ENCODE measurements at places on chromosomes 7 and 10.

DNA sequence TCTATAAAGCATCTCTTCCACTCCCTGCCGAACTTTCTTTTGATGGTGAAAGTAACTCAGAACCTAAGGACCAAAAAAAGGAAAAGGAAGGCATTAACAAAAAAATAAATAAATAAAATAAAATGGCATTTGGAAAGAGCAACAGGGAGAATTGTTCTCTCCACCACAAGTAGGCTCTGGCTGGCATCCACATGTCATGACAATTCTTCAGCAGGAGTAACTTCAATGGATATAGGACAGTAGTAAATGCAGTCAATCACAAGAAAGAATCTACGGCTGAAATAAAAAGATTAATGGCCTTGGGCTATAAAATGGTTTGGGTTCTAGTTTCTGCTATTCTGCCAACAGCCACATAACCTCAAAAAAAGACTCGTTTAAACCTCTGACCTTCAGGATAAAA lies 23.9 kb downstream of the NCAPG2 start:
- ATAC-seq, result no peak

- no peak for ATAC-seq
These were observed 117.2 kb downstream of the ANLN start for GRCh38 chr7:36506820-36507219.

- no peak for ATAC-seq
These were observed 2.9 kb downstream of the PPP1R3C start for GRCh38 chr10:91629715-91630549.

DNA sequence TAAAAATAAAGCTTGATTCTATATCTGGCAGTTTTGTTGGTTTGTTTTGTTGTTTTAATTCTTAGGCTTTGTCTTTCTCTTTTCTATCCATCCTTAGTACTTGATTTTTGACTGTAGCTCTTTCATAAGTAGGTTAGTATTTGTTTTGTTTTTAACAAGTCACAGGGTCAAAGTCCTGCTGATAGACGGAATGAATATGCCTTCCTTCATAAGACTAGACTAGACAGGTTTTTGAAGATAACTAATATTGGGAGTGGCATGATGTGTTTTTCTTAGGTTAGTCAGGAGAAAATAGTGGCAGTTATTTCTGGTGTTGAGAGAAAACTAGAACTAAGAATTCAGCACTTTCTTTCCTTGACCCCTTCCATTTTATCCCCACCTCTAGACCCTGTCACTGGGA lies 50.4 kb downstream of the CASD1 start:
- ATAC-seq, result no peak

GRCh38 chr10:7475939-7476338 lies 65.1 kb upstream of the SFMBT2 start:
- no peak for ATAC-seq

DNA sequence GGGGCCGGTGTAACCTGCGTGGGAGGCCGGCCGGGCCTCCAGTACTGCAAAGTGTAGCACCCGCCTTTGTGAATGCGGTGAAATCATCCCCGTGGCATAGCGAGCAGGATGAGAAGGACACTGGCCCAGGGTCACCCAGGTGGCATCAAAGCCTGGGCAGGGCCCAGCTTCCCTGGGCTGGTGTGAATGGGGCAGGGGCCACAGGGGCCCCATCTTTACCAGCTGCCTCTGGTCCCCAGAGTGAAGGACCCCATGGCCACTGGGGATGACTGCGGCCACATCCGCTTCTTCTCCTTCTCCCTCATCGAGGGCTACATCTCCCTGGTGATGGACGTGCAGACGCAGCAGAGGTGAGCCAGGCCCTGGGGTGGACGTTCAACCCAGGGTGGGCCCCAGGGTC lies 53.8 kb downstream of the RCC1L start:
- ATAC-seq, result no peak

Measured in activated CD4-positive, CD25-positive, alpha-beta regulatory T cell treated with anti-CD3 and anti-CD28 coated beads, Interleukin-2, amount 50 U/mL, for 24 hours (primary cell).